ENCODE measurements at places on chromosomes 11 and 22.
A peak's percentile ranks its signal among the peaks of the same experiment; 100 is the strongest.

GRCh38 chr11:116073854-116074837, 569.9 kb upstream of the CADM1 start:
- DNase-seq: no peak

- DNase-seq: no peak
These were observed 34.5 kb downstream of the CPT1A start for GRCh38 chr11:68806931-68807844.

DNA sequence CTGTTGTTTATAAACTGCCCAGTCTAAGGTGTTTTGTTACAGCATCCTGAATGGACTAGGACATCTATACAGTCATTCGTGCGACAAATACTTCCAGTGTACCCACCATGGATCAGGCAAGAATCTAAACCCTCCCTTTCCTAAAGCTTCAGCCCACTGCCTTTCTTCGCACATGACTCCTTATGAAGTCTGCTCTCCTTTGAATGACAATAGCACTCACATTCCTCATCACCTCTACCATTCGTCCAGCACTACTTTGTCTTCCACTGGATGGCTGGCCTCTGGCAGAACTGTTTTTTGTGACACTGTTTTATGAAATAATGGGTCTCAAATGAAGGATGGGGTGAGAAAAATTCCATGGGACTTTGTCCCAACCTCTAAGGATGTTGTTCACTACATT, 89.8 kb upstream of the LIN7C start:
- no peak for DNase-seq

- no peak for DNase-seq
These were observed 26.8 kb downstream of the RNF141 start for GRCh38 chr11:10514202-10514601.

- DNase-seq: no peak
These were observed 76.0 kb downstream of the EHF start for GRCh38 chr11:34696862-34697261.

- DNase-seq: no peak
These were observed 627 bp upstream of the PEX26 start for GRCh38 chr22:18077087-18077638.

- peak; percentile 52 for DNase-seq
These were observed 42.1 kb downstream of the PRDM10 start for GRCh38 chr11:129960216-129961214.

DNA sequence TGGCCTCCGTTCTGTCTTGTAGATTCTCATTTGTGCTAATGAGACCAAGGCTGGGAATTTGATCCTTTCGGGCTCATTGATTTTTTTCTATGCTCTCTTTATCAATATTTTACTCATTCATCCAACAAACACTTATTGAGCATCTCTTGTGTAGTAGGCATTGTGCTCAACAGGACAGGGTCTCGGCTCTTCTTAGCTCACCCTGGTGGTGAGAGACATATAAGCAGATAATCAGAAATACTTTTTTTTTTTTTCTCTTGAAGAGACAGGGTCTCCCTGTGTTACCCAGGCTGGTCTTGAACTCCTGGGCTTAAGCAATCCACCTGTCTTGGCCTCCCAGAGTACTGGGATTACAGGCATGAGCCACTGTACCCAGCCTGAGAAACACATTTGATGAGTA, 48.0 kb upstream of the SLC5A1 start:
- DNase-seq: no peak

- DNase-seq: no peak
These were observed 10.7 kb downstream of the LDHAL6A start for GRCh38 chr11:18466402-18466801.

- no peak for DNase-seq
These were observed 987 bp downstream of the C1QTNF6 start for GRCh38 chr22:37186997-37187522.
